DMS 273 treated with DMSO at 0.1 percent for 48 hours (cell line): ENCODE measurements at places on chromosomes 4 and X.
A peak's percentile ranks its signal among the peaks of the same experiment; 100 is the strongest.

DNA sequence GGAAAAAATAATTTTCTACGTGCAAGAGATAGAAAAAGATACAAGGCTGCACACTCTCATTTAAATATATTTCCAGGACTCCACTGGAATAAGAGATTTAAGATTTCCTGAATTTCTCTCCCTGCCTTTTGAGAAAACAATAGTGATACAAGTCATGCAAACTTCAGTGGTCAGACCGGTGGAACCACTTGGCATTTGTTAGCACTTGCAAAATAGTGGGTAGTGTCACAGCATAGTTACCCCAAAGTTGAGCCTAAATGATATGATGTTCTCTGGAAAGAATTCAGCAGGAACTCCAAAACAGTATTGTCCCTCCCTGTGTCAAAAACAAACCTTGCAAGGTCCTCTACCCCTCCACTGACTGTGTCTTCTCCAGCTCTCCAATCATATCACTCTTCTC is 102.3 kb downstream of the ANKRD50 start:
- DNase-seq = no peak

DNA sequence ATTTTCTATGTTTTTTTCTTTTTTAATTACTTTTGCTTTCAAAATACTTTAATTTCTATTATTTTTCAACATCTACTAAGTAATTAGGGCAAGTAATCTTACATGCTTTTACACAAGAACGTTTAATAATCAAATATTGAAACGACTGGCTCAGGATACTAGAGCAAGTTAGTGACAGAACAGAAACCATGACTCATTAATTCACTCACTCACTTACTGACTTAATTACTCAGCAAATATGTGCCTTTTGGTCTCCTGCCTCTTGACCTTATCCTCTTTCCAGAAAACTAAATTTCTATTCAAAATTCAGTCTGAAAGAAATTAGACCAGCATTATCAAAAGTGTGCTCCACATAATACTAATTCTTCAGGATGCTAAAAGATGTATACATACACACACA is 314.9 kb upstream of the TEX13C start:
- no peak for DNase-seq

DNA sequence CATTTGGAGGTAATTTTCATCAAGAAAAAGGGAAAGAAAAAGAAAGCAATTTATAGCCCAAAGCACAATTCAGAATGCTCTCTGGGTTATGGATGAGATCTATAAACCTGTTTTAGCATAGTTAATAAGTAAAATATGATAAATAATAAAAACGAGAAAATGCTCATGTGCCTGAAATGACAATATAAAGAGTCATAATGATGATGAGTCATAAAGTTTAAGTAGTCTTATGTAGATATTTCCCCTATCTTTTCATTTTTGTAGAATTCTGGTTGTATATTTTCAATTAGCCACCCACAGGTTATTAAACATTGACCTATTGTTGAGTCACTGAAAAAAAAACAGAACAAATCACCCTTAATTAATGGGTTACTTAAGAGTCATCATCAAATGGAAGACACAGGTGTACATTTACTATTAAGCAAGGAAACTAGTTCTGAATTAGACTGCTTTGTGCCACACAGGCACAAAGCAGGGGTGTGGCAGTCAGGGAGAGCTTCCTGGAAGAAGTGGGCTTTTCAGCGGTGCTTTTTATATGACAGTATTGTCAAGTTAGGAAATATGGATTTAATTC is 29.3 kb downstream of the BEND4 start:
- no peak for DNase-seq

DNA sequence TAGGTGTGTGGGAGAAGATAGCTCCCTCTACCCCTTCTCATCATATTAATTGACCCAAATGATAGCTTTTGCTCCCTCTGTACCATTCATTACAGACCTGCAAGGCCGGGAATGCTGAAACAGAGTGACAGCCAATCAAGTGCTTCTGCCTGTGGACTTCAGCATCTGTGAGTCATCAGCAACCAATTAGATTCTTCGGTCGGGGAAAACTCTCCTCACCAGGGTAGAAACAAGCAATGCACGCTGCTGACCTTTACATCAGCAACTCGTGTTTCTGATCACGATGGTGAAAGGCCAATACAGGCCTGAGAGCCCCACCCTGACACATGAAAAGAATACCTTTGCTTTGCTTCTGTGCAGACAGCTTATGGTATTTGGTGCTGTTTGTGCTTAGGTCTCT is 347.2 kb upstream of the DDX53 start:
- no peak for DNase-seq

GRCh38 chrX:39642071-39642470 is 455.7 kb downstream of the BCOR start:
- DNase-seq = no peak

- DNase-seq = no peak
Measured at GRCh38 chr4:188031751-188032150, 36.2 kb downstream of the ZFP42 start.

- DNase-seq = peak; percentile 53
Measured at GRCh38 chr4:27000122-27000521, 139.5 kb downstream of the STIM2 start.

DNA sequence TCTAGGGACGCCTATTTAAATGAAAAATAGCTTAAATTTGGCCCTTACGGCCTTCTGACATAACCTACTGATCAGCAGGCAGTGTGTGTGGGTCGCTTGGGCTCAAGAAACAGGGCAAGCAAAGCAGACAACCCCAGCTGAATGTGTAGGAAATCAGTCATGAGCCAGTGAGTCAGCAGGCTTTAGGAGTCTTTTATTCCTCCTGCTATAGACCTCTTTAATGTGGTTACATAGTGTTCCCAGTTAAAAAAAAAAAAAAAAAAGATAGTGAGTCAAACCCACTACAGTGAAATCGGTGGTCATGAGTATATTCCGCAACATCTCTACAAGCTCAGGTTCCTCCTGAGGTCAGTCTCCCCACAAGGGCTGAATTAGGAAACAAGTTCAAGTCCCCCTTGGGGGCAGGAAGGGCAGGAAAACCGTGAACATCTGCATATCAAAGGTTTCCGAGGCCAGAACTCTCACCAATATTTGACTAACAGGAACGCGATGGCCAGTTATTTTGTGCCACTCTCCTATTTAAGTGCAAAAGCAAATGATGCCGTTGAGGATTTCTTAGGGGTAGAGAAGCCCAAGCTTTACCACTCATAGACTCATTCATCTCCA is 32.7 kb downstream of the ACSL1 start:
- no peak for DNase-seq

DNA sequence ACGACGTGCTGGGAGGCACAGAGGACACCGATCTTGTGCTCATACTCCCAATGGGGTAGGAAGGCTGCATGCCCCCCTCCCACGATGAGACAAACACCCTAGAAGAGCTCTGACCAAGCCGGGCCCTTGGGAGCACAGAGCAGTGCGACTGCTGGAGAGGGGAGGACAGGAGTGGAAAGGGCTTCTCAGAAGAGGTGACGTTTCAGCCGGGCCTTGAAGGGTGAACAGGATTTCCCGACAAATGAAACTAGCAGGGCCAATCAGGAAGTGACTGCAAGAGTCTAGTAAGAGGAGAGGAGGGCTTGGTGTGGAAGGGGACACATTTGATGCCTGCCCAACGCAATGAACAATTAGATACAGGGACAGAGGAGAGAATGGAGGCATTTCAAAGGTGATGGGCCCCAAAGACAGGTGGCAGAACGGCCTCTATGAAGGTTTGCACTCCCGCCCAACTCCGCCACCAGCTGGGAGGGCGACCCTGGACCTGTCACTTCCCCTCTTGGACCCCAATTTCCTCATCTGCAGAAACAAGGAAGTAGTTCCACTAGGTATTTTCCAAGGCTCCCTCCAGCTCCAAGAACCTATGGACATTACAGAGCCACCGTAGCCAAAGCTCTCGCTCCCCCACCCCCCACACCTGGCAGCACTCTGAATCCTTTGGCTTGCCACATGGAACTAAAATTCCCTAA is 3.9 kb downstream of the HCFC1 start:
- DNase-seq = no peak

GRCh38 chr4:67198727-67199126 is 346.6 kb downstream of the CENPC start:
- no peak for DNase-seq

GRCh38 chr4:89586864-89587263 is 250.1 kb downstream of the SNCA start:
- DNase-seq = no peak

DNA sequence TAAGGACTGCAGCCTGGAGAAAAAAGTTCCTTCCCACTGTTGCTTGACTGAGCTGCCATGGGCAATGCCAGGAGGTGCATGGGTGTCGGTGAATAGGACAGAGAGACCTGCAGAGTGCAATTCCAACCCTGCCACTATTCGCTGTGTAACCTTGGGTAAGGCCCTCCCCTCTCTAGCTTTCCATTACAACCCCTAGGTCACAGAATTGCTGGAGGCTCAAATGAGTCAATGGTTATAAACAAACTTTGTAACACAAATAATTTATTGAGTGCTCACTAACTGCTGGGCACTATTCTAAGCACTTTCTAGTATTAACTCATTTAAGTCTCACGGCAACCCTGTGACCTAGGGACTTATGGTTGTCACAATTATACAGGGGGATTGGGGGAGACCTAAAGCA is 37.8 kb downstream of the PJA1 start:
- no peak for DNase-seq

DNA sequence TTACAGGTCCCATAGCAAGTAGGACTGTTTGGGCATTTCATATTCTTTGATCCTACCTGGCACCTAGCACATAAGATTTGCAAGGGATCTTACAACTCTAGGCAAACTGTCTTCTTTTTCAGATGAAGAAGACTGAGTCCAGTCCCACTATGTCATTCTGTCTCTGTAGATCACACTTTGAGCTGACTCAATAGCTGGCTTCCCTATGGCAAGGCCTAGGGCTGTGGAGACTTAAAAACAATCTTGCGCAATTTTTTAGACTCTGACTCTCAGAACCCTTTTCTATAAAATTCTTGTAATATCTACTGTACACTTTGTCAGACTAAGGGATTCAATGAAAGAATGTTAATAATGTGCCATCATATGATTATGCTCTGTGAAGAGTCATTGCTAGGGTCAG is 26.7 kb downstream of the OTC start:
- DNase-seq = no peak

- no peak for DNase-seq
Measured at GRCh38 chrX:15750611-15751154, 12.6 kb downstream of the CA5B start.

- DNase-seq = no peak
Measured at GRCh38 chr4:8201321-8201781, 2.3 kb downstream of the SH3TC1 start.
